Pulmonary artery endothelial cell (primary cell): ENCODE measurements at places on chromosomes 12 and 14. TPM values are rescaled to one million over a fixed set of nuclear protein-coding genes. Genes with fewer than 3 reads are reported as not detected.

DNA sequence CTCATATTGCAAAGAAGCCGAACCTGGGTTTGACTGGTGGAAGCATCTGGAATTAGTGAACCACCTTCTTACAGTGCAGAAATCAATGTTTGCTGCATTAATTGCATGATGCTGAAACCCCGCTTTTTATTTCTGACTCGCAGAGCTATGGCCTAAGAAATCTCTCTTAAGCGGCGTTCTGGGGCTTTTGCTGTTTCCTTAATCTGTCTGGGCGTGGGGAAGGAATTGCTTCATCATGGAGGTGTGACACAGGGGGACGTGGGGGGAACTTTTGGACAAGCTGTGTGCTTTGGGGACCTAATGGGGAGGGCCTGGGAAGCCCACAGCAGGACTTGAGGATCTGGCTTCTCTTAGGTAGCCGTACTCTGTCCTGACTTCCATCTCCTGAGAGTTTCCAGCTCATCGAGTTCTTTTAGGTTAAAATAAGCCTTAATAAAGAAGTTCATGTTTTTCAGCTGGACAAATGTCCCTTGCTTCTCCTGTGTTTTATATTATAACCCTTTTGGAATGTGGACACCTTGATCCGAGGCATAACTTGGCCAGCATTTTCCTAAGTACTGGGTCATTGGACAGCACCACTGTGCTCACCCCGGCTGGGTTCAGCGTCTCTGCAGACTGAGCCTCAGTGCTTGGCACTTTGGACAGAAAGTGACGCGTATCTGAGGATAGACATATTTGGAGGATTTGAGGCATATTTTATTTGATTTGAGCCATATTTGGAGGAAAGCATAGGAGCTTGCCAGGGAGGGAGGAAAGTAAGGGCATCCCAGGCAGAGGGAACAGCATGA, 192.1 kb upstream of the MYL2 start:
- DNase-seq: no peak

DNA sequence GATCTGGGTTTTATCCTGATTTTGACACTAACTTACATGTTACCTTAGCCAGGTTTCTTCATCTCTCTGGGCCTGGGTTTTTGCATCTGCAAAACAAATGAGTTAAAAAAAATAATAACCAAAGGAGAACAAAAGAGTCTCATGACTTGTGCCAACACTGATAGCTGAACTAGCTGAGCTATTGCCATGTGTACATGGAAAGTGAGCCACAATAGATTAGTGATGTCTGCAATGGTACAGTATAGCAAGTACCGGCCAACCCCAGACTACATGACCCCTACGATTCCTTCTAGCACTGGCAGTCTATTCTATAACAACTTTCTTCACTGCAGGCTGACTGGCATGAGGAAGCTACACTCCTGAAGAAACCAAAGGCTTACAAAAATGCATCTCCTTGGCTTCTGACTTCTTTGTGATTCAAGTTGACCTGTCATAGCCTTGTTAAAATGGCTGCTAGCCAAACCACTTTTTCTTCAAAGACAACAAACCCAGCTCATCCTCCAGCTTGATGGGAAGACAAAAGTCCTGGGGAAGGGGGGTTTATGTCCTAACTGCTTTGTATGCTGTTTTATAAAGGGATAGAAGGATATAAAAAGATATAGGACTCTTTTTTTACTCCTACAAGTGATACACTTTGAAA, 123.7 kb downstream of the DAD1 start:
- no peak for DNase-seq

- no peak for DNase-seq
Measured at GRCh38 chr14:48527832-48528231, 852.4 kb upstream of the MDGA2 start.

DNA sequence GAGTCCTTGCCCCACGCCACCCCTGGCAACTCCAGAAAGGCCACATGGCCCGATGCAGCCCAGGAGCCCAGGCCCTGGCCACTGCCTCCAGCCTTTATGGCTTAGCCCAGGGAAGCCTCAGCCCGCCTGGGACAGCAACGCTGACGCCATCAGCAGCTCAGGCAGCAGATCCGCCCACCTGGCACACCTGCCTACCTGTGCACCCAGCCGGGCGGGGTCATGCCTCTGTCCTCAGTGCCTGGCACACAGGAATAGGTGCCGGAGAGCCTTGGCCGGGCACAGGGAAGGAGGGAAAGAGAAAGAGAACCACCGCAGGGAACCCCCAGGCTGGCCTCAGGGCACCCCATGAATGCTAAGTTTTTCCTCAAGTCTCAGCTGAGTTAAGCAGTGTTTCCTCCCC, 21.1 kb downstream of the BEGAIN start:
- no peak for DNase-seq

GRCh38 chr14:52917735-52918134, 33.1 kb downstream of the FERMT2 start:
- no peak for DNase-seq

GPHN gene
- 12.1 and 16.4 TPM in 2 replicates for total RNA-seq

MAP1LC3B2 gene
- total RNA-seq: 0.46 and 1.7 TPM in 2 replicates
